Stimulated activated naive CD8-positive, alpha-beta T cell treated with anti-CD3 and anti-CD28 coated beads, Interleukin-15, amount 100 ng/mL, for 72 hours (primary cell): ENCODE measurements at places on chromosomes 5 and 9.
A peak's percentile ranks its signal among the peaks of the same experiment; 100 is the strongest.

DNA sequence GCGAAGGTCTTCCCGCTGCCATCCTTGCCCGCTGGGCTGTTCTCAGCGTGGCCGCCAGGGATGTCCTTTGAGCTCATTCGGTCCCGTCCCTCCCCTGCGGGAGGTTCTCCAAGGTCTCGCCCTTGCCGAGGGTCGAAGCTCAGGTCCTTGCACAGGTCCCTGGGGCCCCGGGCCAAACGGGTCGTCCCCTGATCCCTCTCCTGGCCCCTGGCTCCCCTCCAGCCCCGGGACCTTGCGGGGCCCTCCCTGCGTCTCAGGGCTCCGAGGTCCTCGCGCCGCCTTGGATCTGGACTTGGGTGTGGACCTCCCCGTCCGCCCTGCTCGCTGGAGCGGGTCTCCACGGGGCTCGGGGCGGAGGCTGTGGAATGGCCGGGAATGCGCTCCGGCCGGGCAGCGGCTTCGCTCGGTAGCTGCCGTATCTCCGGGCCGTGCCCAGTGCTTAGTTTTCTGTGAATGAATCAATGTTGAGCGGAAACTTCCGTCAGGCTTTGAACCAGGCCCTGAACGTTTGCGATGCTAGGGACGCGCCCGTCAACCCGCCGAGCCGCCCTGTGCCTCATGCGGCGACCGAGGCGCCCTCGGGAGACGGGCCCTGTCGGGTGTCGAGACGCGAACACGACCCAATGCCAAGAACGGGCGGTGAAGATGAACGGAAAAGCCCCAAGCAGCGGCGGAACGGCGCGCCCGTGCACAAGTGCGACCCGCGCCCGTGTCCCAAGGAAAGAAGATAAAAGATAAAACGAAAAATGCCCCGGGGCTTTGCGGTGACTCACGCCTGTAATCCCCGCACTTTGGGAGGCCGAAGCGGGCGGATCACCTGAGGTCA, 780 bp downstream of the RNU6ATAC start:
- DNase-seq, result peak; percentile 79

GRCh38 chr9:1514776-1515363, 464.7 kb downstream of the DMRT2 start:
- DNase-seq, result no peak

DNA sequence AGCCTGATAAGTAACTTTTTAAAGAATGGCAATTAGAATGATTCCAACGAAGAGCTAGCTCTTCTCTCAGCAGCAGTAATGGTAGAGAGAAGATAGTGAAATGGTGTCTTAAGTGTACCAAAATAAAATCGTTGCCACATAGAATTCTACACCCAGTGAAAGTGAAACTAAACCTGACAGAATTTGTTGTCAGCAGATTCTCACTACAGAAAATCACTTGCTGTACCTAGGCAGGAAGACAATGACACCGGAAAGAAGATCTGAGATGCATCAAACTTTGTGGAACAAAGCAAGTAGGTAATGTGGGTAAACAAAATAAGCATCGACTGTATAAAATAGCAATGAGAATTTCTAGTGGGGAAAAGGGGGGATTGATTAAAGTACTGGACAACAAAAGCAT, 20.7 kb upstream of the EBF1 start:
- no peak for DNase-seq

- DNase-seq, result no peak
Measured at GRCh38 chr5:95832664-95833063, 10.1 kb upstream of the GLRX start.

DNA sequence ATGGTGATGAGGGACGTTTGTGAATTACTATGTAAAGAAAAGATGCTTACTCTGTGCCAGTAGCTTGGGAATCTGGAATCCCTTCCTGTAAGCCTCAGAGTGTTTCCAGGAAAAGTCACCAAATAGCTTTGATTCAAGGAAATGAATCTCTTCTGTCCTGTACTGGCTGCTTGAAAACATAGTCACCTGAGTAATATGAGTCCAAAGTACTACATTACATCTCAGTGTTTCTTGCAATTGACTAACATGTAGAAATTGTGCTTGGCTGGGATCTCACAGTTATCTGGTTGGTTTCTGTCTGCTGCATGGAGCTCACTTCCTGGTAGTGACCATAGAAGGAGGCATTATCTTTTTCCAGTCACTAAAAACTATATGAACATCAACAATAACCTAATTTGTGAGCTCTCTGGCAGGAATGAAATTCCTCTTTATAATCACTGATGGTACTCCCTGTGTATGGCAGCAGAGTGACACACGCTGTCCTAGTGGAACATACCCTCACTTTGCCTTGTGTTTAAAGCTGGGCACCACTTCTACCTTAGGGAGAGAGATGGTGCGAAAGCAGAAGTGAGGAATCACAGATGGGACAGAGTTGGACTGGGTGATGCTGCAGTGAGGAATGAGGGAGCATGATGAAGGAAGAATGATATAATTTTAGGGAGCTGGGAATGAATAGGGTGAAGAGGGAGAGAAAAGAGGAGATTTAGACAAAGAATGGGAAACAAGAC, 568.5 kb downstream of the RAB3C start:
- DNase-seq, result no peak

DNA sequence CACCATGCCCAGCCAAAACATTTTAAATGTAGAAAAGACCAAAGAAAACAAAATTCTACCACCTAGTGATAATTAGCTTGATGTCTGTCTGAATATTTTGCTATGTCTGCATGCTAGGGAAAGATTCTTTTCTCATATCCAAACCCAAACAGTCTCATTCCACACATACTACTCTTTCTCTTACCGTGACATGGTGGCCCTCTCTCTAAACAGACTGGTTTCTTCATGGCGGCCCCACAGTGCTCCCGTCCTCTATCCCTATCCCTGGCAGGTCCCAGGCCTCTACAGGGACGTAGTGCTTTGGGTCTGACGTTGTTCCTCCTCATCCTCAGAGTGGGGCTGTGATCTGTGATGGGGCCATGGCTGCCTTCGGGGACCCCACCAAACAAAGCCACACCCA, 8.1 kb downstream of the CORO2A start:
- DNase-seq, result no peak
